ENCODE measurements at places on chromosomes 4 and X. TPM values are rescaled to one million over a fixed set of nuclear protein-coding genes. Genes with fewer than 3 reads are reported as not detected.

GRCh38 chrX:118373538-118373937 lies 27.6 kb downstream of the WDR44 start:
- DNase-seq, result no peak

GRCh38 chr4:11549525-11549924 lies 120.8 kb upstream of the HS3ST1 start:
- DNase-seq, result peak; percentile 67

DNA sequence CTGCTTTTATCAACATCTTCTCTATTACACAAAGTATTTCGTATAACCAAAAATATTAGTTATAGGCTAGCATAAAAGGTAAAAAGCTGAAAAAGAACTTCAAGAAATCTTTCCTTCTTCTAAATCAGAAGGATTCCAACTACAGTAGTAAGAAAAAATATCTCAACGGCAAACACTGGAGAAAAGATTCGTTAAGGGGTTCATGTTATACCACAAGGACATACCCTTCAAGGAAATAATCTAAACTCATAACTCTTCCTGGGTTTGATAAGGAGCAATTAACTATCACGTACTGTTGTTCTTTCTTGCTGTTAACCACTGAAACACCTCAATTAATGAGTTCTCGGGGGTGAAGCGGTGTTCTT lies 1.5 kb downstream of the SMIM14 start:
- no peak for DNase-seq

- no peak for DNase-seq
Measured at GRCh38 chr4:123706973-123707372, 310.4 kb downstream of the SPRY1 start.

DNA sequence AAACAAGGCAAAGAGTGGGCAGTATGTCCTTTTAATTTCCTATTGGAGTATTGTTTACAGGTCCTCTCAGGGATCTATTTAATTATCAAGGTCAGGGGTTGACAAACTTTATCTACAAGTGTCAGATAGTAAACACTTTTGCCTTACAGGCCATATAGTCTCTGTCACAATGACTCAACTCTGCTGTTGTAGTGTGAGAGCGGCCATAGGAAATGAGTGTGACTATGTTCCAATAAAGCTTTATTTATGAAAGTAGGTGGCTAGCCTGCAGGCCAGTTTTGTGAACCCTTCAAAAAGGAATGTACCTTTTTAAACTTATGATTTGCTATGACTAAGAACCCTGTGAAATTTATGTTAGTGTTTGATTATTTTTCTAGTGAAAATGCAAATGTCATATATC lies 156.1 kb downstream of the GPAT3 start:
- DNase-seq, result no peak

- peak; percentile 2 for DNase-seq
Measured at GRCh38 chr4:92303621-92304027, at the start of gene GRID2. GRID2 (plus strand) TSS chr4:92303966.

GRCh38 chr4:80790152-80790551 lies 240.4 kb upstream of the BMP3 start:
- no peak for DNase-seq

GRCh38 chr4:183506389-183506735 lies 1.5 kb downstream of the ING2 start:
- DNase-seq, result no peak

- DNase-seq, result no peak
Measured at GRCh38 chrX:68918202-68918601, 89.4 kb downstream of the EFNB1 start.

GRCh38 chrX:136076942-136077341 lies 70.4 kb upstream of the FHL1 start:
- DNase-seq, result no peak

- peak; percentile 60 for DNase-seq
Measured at GRCh38 chr4:54077812-54078211, 13.4 kb upstream of the CHIC2 start.

GRCh38 chrX:31132821-31133241 lies 61.0 kb upstream of the FTHL17 start:
- DNase-seq, result no peak

DNA sequence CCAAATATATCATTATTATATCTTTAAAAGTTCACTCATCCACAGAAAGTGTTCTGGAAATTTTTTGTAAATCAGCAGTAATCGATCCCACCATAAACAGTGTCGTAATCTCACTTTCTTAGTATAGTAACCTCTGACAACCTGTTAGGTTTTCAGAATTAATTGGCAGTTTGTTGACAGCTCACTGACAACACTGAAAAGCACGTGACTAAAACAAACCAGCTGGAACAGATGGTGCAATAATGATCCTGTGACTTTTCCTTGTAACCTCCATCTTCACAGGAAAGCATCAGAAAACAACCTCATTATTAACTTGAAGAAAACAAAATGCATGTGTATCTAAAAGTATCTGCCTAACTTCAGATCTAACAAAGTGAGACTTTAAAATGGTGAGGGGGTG lies 48.5 kb downstream of the FSTL5 start:
- no peak for DNase-seq

DNA sequence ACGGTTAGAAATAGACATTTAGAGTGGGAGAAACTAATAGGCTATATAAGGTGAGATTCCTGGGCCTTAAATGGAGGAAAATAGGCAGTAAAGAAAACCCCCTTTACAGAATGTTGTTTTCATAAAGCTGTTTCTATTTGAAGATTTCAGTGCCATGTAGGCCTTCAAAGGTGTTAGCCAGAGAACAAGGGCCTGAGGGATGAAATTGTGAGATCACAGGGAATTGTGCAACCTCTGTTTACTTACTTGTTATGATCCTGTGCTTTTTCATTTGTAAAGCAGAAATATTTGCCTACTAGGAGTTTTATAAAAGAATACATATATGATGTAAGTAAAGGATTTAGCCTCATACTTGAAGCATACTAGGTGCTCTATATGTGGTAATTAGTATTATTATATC lies 272.9 kb upstream of the ARX start:
- no peak for DNase-seq

DNA sequence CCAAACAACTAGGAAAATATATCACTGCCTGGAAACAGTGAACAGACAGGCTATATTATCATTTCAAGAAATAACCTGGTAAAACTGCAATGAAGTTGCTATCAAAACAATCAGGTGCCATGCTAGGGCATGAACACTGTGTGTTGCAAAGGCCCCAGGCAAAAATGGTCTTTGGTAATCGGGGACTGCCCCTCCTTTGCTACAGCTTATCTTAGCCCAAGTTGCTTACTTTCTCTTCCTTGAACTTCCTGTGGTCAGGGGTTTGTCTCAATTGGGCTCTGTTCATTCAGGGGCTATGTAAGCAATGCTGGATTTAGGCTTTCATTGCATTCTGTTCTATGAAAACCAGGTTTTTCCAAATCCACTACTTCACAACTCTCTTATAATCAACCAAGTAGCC lies 30.4 kb downstream of the SCML1 start:
- DNase-seq, result no peak

DNA sequence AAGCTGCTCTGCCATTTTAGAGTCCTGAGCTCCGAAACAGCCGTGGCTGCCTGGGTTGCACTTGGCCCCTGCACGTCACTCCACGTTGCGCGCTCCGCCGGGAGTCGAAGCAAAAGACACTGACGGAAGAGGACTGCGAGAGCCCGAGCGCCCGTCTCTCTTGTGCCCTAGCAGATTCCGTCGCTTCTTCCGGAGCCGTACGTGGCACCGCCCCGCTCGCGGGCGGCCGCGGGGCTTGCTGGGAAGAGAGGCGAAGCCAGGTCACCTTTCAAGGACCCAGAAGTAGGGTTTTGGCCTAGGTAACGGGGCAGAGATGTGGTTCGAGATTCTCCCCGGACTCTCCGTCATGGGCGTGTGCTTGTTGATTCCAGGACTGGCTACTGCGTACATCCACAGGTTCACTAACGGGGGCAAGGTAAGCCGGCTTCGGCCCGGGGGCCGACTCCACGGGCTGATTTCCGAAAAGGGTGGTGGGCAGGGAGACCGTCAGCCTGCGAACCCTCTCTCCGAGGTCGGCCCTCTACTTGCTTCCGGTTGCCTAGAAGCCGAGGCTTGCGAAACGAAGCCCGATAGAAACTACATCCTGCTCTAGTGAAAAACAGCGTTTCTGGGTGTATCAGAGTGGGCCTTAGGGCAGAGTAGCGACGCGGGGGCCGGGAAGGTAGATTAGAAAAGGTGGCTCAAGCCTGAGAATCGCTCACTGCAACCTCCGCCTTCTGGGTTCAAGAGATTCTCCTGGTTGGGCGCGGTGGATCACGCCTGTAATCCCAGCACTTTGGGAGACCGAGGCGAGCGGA lies at the start of the genes NDUFA1 and RNF113A:
Gene NDUFA1, plus strand, starts transcription at position 234 of the 797 bp plus-strand sequence. Its CDS starts 80 bp downstream, at position 314.
Gene RNF113A, minus strand, starts transcription at position 135 of the 797 bp plus-strand sequence. Its CDS starts 120 bp downstream, at position 15.
- peak; percentile 81 for DNase-seq

GRCh38 chrX:54172455-54172854 lies 10.6 kb downstream of the FAM120C start:
- DNase-seq, result no peak

- no peak for DNase-seq
Measured at GRCh38 chr4:150008546-150008945, 69.7 kb upstream of the DCLK2 start.

DNA sequence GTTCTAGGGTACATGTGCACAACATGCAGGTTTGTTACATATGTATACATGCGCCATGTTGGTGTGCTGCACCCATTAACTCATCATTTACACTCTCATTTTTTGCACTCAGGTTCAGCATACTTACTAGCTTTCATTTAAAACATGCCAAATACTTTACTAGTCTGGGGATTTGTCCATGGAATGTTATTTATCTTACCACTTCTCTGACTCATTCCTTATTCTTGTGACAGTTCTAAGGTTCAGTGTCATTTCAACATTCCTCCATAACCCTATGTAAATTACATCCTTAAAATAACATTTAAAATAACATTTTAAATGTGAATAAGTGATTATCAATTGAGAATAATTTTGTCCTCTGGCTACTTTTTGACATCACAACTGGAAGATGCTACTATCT lies 19.5 kb upstream of the SYTL5 start:
- DNase-seq, result peak; percentile 31

DNA sequence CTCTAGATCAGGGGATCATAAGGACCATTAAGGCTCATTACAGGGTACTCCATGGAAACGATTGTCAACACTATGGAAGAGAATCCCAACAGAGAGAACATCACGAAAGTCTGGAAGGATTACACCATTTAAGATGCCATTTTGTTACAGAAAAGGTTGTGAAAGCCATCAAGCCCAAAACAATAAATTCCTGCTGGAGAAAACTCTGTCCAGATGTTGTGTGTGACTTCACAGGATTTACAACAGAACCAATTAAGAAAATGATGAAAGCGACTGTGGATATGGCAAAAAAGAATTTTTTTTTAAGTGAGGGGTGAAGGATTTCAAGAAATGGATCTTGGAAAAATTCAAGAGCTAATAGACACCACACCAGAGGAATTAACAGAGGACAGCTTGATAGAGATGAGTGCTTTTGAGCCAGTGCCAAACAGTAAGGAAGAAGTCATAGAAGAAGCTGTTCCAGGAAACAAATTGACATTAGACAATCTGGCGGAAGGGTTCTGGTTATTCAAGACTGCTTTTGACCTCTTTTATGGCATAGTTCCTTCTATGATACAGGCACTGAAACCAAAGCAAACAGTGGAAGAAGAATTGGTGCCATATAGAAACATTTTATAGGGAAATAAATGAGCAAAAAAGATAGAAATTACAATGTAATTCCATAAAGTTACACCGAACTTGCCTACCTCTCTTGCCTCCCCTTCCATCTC lies 17.3 kb upstream of the LSM6 start:
- no peak for DNase-seq

DNA sequence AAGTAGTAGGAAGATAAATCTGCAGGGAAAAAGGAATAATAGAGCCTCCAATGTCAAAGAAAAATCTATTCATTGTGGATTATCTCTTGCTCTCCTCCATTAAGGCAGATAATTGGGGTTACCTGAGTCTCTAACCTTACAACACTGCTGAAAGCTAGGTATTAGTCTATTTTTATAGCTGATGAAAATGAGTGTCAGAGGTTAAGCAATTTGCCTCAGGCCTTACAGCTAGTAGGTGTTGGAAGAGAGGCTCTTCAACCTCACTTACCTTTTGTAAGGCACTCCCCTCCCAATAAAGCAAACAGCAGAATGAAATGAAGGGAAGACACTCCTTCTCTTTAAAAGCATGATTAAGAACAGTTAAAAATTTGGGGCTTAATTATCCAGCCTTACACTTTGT lies 45.4 kb upstream of the GAB1 start:
- no peak for DNase-seq

- DNase-seq, result no peak
Measured at GRCh38 chr4:150256225-150256620, 178.0 kb downstream of the DCLK2 start.

DNA sequence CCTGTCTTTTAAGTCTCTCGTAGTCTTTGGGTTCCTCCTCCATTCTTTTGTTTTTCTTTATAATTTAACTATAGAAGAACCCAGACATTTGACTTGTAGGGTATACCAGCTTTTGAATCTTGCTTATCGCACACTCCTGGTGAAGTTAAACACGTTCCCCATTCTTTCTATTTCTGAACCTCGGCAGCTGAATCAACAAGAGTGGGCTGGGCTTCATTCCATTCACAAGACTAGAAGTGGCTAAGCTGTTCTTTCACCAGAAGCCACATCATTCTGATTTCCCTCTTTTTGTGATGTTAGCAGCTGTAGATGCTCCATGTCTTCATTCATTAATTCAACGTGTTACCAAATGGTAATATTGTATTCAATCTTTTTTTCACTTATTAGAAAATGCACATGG lies 167.9 kb downstream of the CORIN start:
- DNase-seq, result peak; percentile 34

DNA sequence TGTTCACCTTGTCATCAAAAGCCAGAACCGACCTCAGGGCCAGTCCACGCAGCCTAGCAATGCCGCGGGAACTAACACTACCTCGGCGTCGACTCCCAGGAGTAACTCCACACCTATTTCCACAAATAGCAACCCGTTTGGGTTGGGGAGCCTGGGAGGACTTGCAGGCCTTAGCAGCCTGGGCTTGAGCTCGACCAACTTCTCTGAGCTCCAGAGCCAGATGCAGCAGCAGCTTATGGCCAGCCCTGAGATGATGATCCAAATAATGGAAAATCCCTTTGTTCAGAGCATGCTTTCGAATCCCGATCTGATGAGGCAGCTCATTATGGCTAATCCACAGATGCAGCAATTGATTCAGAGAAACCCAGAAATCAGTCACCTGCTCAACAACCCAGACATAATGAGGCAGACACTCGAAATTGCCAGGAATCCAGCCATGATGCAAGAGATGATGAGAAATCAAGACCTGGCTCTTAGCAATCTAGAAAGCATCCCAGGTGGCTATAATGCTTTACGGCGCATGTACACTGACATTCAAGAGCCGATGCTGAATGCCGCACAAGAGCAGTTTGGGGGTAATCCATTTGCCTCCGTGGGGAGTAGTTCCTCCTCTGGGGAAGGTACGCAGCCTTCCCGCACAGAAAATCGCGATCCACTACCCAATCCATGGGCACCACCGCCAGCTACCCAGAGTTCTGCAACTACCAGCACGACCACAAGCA lies 898 bp downstream of the UBQLN2 start:
- DNase-seq, result peak; percentile 49

GRCh38 chrX:129984111-129984958 lies 1.9 kb downstream of the BCORL1 start:
- DNase-seq, result no peak

TASL gene
- total RNA-seq, result not detected

SLC7A11 gene
- 24.7 TPM for total RNA-seq

RAB41 gene
- total RNA-seq, result not detected

MAP3K15 gene
- under 0.01 TPM for total RNA-seq

HELQ gene
- total RNA-seq, result 9.1 TPM

CENPE gene
- total RNA-seq, result 14.5 TPM

FGFR3 gene
- total RNA-seq, result 0.28 TPM

AMOT gene
- 5.3 TPM for total RNA-seq

UGT2B11 gene
- not detected for total RNA-seq

All from IMR-90 (cell line).